ENCODE measurements at places on chromosomes 2 and 18.

DNA sequence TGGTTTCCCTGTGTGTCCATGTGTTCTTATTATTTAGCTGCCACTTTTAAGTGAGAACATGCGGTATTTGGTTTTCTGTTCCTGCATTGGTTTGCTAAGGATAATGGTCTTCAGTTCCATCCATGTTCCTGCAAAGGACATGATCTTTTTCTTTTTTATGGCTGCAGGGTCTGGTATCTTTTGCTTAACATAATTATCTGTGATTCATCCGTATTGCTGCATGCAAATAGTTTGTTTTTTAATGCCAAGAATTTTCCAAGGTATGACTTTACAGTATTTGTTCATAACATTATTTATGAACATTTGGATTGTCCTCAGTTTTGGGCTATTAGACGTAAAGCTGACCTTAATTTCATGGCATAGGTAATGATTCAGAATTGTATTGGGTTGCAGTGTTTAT, 17.8 kb downstream of the GIGYF2 start:
- no peak for DNase-seq

GRCh38 chr2:64873472-64873924, 115.7 kb upstream of the SLC1A4 start:
- peak; percentile 79 for DNase-seq

GRCh38 chr2:14256890-14257289, 375.6 kb upstream of the LRATD1 start:
- no peak for DNase-seq

DNA sequence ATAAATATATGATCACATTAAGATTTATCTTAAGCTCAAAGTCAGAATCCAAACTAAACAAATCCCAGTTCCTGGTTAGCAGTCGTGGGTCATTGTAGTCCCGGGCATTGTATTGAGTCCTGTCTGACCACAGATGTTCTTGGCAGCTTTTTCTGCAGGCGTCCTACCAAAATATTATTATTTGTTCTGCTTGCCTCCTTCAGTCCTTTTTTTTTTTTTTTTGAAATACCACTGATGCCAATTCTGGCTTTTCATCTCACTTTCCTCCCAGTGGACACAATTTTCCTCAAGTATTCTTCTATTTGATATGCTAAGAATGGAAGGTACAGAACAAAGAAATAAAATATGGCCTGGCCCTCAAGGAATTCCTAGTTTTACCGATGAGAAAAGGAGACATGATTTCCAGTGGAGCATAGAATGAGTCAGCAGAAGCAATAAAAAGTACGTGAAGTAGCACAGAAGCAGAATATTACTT, 151.6 kb downstream of the CSRNP3 start:
- DNase-seq, result no peak

- DNase-seq, result peak; percentile 72
These were observed 679 bp downstream of the PMAIP1 start for GRCh38 chr18:59900222-59901128.

DNA sequence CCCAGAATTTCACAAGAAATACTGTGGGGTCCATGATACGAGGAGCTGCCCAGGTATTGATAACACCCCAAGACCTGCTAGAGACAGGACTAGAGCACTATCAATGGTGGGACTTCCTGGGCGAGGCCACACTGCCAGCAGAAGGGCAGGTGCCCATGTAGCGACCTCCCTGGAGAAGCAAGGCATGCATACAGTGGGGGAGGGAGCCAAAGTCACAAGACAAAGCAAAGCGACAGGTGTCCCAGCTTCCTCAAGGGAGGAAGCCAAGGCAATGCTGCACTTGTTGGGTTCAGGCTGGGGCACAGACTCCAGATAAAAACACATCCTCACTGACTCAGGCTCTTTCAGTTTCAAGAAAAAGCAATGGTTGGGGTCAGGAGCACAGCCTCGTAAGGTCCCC, 7.5 kb downstream of the CD207 start:
- no peak for DNase-seq
